ENCODE measurements at places on chromosomes 7 and 10.

DNA sequence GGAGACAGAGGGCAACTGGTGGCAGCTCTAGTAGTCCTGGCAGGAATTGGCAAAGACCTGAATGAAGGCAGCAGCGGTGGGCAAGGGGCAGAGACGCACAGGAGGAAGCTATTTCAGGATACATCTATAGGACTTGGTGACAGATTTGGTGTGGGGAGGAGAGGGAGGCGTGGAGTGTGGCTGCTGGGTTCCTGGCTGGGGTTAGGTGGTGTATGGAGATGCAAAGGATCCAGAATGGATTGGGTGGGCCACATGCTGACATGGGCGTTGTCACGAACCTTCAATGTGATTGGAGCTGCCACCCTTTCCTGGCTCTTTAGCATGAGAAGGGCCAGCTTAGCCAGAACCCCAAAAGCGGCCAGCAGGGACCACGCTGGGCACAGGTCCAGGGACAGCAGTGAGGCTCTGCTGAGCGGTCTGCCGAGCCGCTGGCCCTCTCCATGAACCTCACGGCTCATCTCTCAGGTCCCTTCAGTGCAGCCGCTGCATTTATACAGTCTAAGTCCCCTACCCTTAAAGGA, 10.2 kb upstream of the ADCY1 start:
- DNase-seq = no peak

GRCh38 chr10:95873651-95874050, 34.1 kb upstream of the CC2D2B start:
- no peak for DNase-seq

DNA sequence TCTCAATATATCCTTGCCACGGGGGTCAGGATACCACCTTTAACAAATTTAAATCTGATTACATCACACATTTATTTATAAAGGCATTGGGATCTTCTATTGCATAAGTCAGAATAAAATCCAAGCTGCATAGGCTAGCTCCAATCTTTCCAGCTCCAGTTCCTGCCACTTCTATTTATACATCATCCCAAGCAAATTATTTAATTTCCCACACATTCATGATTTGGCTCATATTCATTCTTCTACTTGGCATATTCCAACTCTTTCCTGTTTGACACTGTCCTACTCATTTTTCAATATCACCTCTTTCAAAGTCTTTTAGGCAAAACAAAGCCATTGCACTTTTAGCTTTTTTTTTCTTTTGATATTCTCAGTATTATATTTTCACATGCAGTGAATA, 579.0 kb upstream of the FZD8 start:
- no peak for DNase-seq

- DNase-seq = no peak
Observed at GRCh38 chr7:3068530-3068929, 24.9 kb upstream of the CARD11 start.

GRCh38 chr7:92635538-92635937, 45.3 kb upstream of the FAM133B start:
- DNase-seq = no peak

DNA sequence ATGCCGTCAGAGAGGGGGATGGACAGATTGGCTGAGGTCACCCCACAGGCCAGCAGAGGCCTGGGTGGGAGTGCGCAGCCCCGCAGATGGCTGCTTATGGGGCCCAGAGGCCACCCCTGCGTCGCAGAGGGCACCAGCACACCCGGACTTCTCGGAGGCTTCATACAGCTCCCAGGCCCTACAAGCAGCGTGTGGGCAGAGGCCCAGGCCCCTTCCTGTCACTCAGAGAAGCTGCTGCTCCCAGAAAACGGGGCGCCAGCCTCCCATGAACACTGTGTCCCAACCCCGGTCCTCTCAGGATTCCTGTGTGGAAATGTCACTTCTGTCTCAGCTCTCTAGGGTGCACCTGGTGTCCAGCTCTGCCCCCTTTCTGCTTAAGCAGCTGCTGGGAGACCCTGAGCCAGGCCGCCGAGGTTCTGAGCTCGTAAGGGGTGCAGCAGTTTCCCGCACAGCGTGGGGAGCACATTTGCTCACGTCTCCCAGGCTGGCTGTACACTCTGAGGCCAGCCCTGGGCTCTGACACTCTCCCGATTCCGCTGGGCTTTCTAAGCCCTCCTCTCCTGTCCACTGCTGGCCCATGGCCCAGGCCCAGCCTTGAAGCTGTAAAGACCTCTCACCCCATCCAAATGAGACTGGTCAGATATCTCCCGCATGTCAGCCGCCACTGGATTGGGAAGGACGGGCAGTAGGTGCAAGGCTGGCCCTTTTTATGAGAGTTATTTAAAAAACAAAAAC, 6.8 kb downstream of the GPR146 start:
- no peak for DNase-seq

DNA sequence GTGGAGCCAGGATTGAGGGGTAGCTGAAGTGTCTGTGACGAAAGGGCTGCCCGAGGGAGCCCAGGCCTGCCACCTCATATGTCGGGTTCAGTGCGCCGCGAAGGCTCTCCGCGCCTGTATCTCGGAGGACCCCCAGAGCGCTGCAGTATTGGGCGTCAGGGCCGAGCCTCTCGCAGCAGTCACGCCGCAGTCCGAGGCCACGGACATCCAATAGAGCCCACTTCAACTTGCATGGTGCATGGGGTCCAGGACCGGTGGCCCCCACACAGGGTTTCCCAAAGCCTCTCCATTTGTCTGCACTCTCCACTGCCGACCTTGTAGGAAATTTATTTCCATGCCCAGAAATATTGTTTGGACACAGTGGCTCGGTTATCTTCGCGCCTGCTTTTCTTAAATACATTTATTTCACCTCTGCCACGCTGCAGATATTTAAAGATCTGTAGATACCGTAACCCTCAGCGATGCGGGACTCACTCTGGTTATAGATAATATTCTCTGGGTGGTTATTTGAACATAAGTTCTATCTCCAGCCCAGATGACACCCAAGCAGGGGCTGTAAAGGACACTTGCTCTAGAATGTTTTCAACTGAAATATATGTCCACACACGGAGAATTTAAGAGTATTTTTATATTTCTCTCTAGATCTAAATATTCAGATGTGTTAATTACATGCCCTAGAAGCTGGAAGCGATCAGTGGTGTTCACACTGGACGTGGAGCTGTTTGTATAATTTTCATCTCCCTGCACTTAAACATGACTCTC, 5.1 kb upstream of the ZNF503 start:
- no peak for DNase-seq

DNA sequence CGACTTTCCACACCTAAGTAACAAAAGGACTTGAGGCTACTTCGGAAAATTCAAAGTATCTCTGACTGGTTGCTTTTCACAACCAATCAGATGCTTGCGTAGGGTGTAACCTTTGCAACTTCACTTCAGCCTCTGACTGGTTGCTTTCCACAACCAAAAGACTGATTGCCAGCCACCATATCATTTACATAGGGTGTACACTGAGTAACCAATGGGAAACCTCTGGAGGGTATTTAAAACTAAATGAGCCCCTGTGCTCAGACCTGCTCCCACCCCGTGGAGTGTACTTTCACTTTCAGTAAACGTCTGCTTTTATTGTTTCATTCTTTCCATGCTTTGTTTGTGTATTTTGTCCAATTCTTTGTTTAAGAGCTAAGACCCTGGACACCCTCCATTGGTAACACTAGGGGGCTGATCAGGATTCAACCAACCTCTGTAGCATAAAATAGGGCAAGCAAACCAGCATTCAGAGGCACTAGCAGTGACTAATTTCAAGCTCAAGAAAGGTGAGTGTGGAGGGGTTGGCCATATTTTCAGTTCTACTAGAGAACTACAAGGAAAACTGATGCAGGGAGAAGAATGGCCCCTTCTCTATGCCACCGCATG, 390.8 kb downstream of the POM121L12 start:
- no peak for DNase-seq

GRCh38 chr7:118615-119391, 73.6 kb upstream of the FAM20C start:
- DNase-seq = no peak

DNA sequence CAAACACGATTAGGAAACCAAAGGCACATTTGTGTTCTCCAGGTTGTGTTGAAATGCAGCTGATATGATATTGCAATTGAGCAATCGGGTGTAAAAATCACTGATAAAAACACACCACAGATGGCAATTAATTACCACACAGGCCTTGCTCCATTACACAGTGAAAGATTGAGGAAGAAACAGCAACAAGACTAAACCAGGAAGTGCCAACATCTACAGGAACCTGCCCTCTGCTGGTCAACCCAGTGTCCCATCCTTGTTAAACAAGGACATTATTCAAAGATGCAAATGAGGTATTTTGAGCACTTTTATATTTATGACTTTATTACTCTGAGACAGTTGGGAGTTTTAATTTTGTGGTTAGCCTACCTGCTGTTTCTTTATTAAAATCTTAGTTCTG, 765.6 kb upstream of the GHITM start:
- peak; percentile 8 for DNase-seq

- no peak for DNase-seq
Observed at GRCh38 chr7:77980087-77980713, 181.6 kb downstream of the PHTF2 start.

DNA sequence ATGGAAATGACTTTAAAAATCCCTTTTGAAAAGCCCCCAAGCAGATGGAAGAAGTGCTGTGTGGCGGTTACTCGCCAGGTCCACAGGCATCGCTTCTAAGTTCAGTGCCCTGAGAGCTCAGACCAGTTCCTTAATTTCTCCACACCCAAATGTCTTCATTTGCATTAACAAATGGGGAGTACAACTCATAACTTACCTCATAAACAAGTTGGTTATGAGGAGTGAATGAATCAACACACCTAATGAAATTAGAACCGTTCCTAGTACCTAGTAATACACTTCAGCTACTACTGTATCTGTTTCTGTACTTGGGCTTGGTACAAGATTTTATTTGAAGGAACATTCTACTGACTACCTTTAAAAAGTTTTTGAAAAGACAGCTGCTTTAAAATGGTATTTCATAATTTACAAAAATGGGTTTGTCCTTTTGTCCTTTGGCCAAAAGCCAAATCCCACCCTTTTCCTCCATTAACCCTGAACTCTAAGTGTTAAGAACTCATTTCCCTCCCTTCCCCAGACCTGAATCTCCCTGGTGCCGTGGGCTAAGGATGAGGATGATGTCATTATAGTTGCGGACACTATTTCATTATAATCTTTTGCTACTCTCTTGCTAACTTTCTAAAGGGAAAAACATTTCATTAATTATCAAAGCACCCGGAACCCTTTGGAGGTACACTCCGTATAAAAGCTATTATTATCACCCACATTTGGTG, 221.5 kb upstream of the CELF2 start:
- DNase-seq = no peak

DNA sequence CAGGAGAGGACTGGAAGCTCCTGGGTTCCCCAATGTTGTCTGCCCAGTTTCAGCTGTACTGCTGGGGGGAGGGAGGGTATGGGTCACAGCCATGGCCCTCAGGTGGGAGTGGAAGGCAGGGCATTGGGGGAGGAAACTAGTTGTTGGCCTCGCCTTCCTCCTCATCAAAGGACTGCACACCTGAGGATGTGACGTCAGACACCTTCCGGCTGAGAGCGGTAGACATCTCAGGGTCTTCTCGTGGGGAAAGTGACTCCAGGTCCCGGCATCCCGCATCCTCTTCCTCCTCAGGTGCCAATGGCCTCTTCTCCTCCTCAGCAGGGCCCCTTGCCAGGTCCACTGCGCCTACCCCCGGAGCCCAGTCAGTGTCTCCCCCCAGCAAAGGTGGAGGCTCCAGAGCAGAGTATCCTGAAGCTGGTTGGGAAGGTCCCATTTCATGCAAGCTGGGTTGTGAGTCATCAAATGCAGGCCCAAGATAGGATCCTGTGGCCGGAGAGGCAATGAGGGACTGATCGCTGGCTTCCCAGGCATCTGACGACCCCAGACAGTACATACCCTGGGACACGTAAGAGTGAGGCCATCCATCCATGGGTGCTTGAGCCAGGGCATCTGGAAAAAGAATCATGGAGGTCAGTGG, 6.0 kb downstream of the FAM131B start:
- no peak for DNase-seq

- no peak for DNase-seq
Observed at GRCh38 chr10:88840881-88841280, 10.8 kb downstream of the ANKRD22 start.

DNA sequence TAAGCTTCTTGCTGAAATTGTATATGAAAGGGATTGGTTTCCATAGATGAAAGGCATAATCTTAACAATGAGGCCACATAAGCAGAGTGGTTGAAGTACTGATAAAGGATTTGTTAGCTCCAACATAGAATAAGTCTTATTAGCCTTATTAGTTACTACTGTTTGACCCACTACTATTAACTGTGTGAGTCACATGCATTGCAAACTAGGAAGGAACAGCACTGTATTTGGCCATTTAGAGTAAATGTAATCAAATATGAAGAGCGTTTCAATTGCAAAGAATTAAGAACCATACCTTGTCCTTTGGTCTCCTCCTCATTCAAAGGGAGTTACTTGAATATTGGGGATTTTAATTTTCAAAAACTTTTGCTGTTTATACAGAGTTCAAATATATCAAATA, 428.9 kb downstream of the MDFIC start:
- no peak for DNase-seq
